Esophagus muscularis mucosa (tissue), 4 donors: ENCODE measurements at places on chromosomes 13 and 19.
A peak's percentile ranks its signal among the peaks of the same experiment; 100 is the strongest.

DNA sequence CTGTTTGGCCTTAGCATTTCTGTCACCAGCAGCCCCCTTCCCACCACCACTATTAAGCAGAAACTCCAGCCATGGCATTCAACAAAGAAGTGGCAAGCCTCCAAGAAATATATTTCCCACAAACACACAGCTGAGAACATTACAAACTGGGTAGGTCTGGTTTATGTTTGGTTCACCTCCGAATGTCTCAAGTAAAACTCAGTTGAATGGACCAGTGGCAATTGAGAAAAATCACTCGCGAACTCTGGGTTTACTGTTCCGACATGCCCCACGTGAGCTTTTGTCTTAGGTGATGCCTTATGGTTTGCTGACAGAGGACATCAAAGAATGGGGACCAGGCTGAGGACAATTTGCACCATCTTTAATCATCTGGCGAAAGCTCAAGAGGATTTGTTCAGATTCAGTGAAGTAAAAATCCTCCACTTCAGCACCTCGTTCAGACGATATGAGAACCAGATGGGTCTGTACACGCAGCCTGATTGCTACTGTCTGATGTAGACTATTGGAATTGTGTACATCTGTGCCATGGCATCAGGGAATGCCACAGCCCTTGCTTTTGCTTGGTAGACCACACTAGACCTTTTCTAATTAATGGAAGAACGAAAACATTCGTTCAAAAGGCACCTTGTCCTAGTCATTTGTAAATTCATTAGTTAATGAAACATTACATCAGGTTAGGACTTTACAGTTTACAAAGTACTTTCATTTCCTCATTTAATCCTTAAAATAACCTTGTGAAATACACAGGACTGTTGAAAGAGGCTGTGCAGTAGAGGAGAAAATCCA lies 59.4 kb downstream of the SLC10A2 start:
- H3K4me3 ChIP-seq = no peak overlapping the region
- no peaks in the 10 kb centered on the region for H3K27me3 ChIP-seq
- H3K4me1 ChIP-seq = no peaks in the 10 kb centered on the region
- no peak overlapping the region for H3K27ac ChIP-seq
- no peaks in the 10 kb centered on the region for H3K36me3 ChIP-seq

DNA sequence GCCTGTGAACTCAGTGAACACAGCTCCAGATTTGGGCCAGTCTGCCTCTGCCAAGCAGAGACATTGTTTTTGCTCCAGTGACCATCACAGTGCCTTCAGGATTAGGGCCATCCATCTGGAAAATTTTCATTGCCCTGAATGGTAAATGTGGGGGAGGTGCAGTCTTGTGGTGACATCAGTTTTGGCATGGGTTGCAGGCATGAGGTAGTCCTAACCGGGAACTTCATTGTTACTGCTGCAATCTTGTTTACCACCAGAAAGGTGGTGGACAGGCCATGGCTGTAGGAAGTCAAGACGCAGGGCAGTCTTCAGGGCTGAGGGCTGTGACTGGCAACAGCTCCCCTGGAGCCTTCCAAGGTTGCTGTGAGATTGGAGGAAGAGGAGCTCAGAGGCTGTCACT lies 55.2 kb downstream of the SPATA13 start:
- no peaks in the 10 kb centered on the region for H3K36me3 ChIP-seq
- peak overlapping the region; percentile 4 for H3K27ac ChIP-seq
- H3K4me1 ChIP-seq = peaks cover 37% of the 10 kb centered on the region
- no peak overlapping the region for H3K4me3 ChIP-seq
- no peak for DNase-seq

GRCh38 chr19:39554701-39555311 lies 14.8 kb upstream of the EID2 start:
- no peak overlapping the region for H3K27ac ChIP-seq
- no peaks in the 10 kb centered on the region for H3K4me1 ChIP-seq

DNA sequence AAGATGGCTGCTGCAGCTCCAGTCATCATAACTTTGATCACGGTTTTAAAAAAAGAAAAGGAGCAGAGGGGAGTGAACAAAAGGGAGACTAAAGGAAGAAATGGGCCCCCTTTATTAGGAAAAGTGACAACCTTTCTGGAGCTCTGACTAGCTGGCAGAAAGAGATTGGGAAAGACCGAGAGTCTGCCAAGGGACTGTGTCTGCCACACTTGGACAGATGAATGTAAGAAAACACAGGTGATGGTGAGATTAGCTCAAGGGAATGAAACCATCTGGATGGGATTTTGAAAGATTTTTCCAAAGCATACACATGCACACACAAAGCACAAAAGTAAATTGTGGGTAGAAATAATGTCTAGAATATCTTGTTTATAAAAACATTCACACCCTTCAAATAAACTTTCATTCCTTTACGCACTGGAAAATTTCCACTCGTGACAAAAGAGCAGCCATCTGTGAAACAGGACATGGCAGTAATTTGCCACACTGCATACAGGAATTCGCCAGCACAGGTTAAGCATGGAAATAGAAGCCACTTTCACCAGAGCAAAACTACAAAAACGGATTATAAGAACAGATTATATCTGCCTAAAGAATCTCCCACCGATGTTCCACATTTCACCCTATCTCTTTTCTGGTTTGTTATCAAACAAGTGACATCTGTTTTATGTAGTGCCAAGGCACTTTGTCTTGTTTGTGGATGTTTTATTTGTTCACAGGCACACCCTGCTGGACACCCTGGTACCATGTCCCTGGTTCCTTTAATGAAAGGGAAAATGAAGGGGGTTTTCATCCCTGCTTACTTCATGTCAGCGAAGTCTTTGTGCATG lies 819.5 kb downstream of the DIAPH3 start:
- no peaks in the 10 kb centered on the region for H3K36me3 ChIP-seq
- H3K27ac ChIP-seq = no peak overlapping the region
- DNase-seq = no peak
- H3K4me1 ChIP-seq = peaks cover 8% of the 10 kb centered on the region

DNA sequence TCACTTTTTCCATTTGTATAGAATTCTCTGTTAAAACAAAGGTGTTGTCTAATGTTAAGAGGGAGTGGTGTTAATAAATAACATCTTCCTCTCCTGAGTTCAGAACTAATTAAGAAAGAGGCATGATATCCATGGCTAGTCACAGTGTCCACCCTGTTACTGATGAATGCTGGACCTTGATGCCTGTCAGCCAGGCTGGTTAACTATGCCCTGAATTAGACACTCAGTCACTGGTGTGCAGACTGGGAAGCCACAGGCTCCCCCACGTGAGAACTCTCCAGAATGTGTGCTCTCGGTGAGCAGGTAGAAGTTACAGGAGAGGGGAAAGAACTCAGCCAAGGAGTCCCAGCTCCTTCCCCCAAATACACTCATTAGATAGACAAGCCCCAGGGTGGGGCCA lies 56.1 kb upstream of the RNF113B start:
- no peak for DNase-seq
- no peaks in the 10 kb centered on the region for H3K27me3 ChIP-seq
- no peaks in the 10 kb centered on the region for H3K36me3 ChIP-seq
- H3K27ac ChIP-seq = no peak overlapping the region
- H3K4me1 ChIP-seq = no peaks in the 10 kb centered on the region

DNA sequence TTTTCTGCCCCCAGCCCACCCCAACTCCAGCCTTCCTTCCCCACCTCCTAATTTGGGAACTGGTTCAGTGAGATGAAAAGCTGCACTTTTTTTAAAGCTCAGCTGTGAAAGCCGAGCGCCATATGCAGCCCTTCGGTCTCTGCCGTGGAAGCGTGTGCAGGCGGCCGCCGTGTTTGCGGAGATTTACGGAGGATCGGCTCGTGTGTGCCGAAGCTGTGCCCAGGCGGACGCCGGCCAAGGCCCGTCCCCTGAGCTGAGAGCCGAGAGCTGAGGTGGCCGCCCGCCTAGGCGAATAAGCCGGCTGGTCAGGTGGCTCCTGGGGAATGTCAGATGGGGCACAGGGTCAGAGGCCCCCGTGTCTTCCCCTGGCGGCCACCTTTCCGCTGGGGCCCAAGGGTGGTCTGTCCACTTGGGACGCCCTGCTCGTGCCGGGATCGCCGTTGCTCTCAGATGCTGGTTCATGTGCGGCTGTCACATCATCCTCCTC lies 78.7 kb downstream of the ZNF536 start:
- DNase-seq = no peak
- peak overlapping the region; percentile 34 for H3K4me3 ChIP-seq
- no peaks in the 10 kb centered on the region for H3K27me3 ChIP-seq
- H3K4me1 ChIP-seq = peaks cover 3% of the 10 kb centered on the region
- H3K36me3 ChIP-seq = no peaks in the 10 kb centered on the region
- peak overlapping the region; percentile 45 for H3K27ac ChIP-seq

DNA sequence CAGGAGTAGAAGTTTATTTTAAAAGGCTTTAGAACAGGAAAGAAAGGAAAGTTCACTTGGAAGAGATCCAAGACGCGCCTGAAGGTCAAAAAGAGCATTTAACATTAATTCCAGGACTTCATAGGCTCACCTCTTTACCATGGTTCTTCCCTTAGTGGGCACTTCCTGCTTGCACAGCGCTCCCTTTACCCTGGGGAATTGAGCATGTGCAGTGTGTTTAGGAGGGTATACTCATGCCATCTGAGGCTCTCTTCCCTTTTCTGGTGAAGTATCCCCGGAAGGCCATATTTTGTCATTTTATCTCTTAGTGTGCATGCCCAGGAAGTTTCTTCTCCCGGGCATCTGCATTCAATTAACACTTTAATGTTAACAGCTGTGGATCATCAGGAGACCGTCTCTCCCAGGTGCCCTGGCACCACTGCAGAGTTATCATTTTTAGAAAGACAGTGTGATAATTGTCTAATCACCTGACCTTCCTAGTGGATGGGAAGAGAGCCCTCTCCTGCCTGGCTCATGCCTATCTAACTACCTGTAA lies 66.1 kb upstream of the ABCC4 start:
- no peak for DNase-seq
- H3K4me1 ChIP-seq = no peaks in the 10 kb centered on the region
- no peak overlapping the region for H3K4me3 ChIP-seq
- no peaks in the 10 kb centered on the region for H3K27me3 ChIP-seq

DNA sequence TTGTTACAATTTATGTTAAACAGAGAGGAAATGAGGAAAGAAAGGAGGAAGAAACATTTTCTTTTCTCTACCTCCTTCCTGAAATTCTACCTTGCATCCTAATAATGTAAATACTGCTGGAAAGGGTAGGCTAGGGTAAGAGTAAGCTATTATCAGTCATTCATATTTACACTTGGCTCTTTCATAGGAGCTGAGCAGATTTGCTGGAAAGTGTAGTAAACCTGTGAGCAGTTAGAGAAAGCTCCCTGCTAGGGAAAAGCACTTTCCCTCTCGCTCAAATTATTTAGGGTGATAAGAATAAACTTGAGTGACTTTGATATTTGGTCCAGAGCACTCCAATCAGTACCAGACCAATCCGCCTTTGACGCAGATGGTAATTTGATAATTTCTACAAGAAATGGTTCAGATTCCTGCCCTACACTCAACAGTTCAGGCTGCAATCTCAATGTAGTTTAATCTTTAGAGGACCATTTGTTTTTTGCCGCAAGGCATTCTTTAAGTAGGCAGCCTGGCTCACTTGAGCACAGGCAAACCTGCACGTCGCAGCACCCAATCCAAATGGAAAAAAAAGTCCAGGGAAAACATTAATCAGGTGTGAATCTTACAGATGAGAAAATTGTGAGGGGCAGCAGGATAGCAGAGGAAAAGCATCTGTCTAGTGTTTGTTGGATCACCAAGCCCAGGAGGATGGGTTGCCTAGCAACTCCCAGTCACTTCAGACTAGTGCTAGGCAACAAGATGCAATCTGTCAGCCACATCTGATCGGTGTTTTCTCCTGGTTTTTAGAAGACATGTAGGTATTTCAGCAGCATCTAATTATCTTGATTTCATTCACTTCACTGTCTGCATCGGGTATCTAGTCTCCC lies 68.6 kb upstream of the KL start:
- no peaks in the 10 kb centered on the region for H3K27me3 ChIP-seq
- no peak overlapping the region for H3K4me3 ChIP-seq
- DNase-seq = no peak
- H3K4me1 ChIP-seq = no peaks in the 10 kb centered on the region
